ENCODE measurements at places on chromosomes 3 and 15.
A peak's percentile ranks its signal among the peaks of the same experiment; 100 is the strongest.

DNA sequence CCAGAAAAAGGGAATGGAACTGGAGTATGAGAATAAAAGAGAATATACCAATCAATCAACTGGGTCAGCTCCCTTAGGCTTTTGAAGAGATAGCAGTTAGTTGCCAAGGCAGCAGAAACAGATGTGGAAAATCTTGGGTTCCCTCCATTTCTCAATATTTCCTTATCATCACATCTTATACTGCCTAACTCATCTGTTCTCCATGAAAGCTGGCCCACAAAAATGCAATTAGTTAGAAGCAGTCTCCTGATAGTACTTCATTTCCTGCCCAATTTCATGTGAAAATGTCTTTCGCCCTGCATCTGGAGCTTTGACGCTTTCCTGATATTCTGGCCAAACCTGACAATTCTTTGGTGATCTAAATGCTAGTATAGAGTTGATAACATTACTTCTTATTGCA lies 30.1 kb upstream of the SPTSSB start:
- no peak for DNase-seq

DNA sequence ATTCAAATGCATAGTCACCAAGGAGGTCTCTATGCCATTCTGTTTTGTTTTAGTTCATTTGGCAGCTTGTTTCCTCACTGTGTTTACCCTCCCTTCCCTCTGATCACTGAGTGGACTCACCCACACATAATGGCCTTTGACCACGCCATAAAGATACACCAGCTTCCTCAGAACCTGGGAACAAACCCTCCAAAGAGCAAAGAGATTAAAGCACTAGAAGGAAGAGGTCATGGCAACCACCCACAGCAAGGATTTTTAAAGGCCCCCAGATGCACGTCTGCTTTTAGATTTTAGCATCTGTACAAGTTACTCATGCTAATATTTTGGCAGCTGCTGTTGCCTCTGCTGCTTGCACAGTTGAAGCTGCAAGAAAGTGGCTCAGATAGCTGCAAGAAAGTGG lies 47.9 kb upstream of the CADPS start:
- DNase-seq: no peak

GRCh38 chr3:36942638-36943248 lies 2.1 kb downstream of the TRANK1 start:
- no peak for DNase-seq

- no peak for DNase-seq
Measured at GRCh38 chr15:49200347-49200746, 30.3 kb downstream of the GALK2 start.

DNA sequence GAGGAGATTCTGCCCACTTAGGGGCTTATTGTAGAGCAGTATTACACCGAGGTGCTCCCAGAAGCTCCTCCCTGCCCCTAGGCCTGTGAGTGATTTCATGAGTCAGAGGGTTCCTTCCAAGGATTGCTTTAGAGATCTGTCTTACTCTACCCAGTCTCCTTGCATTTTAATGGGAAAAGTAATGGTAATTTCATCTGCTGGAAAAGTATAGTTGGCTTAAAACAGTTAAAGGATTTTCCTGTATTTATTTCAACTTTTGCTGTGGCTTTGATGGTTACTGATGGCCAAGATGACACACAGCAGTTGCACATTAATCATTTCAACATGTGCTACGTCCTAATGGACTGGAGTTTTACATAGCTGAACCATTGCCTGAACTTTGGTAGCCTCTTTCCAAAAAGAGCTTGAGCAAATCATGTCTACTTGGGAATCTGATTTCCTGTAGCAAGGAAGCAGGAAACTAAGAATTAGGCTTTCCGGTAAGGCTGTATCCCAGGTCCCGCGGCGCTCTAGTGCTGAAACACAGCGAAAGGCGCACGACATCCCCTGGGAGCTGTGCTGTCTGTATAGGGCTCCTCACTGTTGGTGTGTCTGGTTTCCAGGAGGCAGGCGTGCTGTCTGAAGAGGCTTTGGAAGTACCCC lies 9.2 kb upstream of the PGPEP1L start:
- DNase-seq: no peak

- no peak for DNase-seq
Measured at GRCh38 chr3:143581972-143582722, 266.1 kb downstream of the SLC9A9 start.

GRCh38 chr15:94503293-94503692 lies 271.9 kb downstream of the MCTP2 start:
- no peak for DNase-seq

- DNase-seq: peak; percentile 23
Measured at GRCh38 chr15:98904544-98904943, 103.0 kb downstream of the PGPEP1L start.

GRCh38 chr3:23663661-23664186 lies 142.0 kb upstream of the UBE2E1 start:
- DNase-seq: no peak

GRCh38 chr15:27585041-27585640 lies 514.0 kb downstream of the OCA2 start:
- no peak for DNase-seq

DNA sequence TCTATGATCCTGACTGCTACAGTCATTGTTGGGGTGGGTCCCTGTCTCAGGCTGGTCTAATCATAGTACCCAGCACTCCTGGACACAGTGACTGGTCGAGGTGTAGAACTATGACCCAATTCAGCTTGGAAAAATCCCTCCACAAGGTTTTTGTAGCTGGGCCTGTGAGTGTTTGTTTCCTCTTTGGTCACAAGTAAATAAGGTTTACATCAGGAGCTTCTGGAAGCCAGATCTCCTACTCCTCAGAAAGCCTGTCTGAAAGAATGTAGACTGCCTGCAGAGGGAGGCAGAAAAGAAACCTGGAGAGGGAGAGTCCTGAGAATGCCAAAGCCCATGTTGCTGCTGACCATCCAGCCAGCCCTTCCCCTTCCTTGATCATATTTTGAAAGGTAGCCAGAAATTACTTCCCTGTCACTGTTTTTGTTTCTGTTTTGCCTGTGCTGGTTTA lies 123.2 kb downstream of the RAP2B start:
- DNase-seq: no peak

- no peak for DNase-seq
Measured at GRCh38 chr3:133644768-133645167, 17.0 kb downstream of the TOPBP1 start.

- DNase-seq: no peak
Measured at GRCh38 chr3:16865335-16865734, 19.4 kb upstream of the PLCL2 start.

DNA sequence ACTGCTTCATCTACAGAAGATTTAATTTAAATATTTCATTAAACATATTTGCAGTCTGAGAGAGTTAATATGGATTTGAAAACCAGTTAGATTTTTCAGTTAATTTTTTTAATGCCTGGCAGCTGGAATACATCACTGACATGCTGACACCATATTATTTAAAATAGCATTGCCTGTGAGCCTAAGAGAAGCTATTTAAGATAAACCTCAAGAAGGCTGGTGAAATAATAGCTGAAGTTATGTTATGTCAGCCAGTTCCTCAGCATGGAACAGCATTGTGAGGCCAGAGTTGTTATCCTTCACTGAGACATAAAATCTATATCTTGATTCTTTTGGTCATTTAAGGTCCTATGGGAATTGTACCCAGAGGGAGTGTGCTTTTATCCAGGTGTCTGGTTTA lies 705.2 kb downstream of the NAALADL2 start:
- DNase-seq: no peak

DNA sequence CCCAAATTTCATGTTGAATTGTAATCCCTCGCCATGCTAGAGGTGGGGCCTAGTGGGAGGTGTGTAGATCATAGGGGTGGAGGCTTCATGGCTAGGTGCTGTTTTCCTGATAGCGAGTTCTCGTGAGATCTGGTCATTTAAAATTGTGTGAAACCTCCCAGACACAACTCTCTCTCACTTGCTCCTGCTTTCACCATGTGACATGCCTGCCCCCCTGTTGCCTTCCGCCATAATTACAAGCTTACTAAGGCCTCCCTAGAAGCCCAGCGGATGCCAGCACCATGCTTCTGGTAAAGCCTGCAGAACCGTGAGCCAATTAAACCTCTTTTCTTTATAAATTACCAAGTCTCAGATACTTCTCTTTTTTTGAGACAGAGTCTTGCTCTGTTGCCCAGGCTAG lies 36.0 kb downstream of the CCDC54 start:
- DNase-seq: no peak

GRCh38 chr15:100861511-100861991 lies 18.1 kb upstream of the ALDH1A3 start:
- DNase-seq: no peak

DNA sequence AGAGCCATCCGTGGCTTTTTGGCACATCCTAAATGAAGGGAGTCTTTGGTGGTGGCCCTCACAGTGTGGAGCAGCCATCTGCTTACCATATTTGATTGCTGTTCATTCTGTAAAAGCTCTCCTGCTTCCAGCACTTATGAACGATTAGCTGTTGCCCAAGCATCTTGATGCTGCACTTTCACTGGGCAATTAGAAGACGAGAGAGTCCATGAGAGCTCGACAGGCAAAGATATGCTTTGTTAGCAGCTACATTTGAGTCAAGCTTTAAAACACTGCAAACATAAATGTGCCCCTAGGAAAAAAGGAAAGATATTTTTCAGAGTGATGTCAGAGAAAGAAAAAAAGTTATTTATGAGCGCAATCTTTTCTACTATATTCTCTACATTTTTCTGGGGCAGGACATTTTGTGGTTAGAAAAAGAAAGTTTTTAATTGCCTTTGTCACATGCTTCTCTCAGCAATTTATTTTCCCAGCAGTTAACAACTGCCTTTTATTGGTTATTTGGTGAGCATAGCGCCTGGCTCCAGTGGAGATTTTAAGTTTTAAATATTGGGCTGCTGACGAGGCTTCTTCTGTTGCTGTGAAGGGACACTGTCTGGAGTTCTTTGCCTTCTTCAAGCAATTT lies 468.4 kb downstream of the C3orf38 start:
- DNase-seq: no peak

GRCh38 chr3:188701485-188701969 lies 470.2 kb upstream of the TPRG1 start:
- no peak for DNase-seq

DNA sequence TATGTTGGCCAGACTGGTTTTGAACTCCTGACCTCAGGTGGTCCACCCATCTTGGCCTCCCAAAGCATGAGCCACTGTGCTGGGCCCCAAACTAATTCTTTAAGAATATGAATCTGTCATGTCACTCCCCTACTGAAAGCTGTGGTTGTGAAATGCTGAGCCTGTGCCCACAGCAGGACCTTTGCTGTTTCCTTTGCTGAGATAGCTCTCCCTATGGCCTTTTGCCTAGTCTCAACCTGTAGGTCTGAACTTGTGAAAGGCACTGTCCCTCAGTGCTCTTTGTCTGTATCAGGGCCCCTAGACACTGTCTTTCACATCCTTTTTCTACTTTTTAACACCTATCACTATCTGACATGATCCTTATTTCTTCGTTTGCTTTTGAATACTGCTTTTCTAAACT lies 62.7 kb upstream of the CCR4 start:
- no peak for DNase-seq

Measured in activated CD4-positive, alpha-beta memory T cell treated with anti-CD3 and anti-CD28 coated beads, Interleukin-2, amount 10 ng/mL, durations not matched to agents 7 days and 5 days (primary cell).